ENCODE measurements at places on chromosomes 2 and 18.

DNA sequence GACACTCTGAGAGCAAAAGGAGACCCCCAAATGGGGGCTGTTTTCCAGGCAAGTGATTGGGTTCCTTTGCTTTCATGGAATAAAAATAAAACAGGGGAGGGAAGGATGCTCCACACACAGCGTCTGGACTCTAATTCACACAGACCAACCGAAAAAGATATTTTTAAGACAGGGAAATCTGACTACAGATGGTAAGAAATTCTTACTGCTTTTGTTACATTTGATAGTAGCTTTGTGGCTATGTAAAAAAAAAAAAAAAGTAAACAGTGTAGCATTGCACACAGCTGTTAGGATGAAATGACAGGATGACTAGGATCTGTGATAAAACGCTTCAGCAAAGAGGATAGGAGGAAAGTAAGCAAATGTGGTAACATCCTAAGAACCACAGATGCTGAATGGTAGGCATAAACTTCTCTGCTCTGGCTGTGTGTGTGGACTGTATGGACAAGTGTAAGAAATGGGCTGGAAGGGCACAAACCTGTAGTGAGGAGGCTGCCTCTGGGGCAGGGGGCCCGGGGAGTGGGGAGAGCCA is 207.6 kb downstream of the ANAPC1 start:
- no peak for DNase-seq

GRCh38 chr2:105857076-105857740 is 112.5 kb downstream of the NCK2 start:
- DNase-seq: no peak

DNA sequence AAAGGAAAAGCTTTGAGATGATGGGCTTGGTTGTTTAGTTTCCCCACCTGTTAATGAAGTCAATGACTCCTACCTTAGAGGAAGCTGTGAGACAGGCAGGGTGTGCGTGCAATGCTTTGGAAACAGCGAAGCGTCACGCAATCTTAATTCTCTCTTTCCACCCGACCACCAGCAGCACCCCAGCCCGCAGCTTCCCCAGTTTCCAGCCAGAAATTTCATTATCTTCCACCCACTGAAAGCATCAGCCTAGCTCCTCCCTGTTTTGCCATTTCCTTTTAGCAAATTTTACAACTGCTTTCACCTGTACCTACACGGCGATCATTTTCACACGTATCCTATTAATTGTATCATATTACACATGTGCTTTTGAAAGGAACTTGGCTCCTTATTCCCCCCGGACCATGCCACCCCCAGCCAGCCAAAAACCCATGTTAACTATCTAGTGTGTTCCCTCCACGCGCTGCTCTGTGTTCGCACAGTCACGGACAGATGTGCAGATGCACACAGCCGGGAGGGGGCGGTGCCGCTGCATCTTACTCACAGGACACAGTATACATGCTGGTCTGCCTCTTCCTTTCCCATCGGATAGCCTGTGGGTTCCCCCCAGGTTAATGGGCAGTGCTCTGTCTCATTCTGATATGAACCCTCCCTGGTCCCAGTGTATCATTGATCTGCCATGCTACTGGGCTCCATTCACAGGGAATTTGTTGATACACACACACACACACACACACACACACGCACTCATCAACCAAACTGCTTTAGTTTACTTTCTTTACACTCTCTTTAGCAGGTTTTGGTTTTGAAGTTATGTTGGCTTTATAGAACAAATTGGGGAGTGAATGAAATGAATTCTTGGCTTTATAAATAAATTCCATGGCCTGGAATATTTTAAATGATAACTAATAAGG is 22.4 kb downstream of the CYP27C1 start:
- DNase-seq: peak; percentile 43

GRCh38 chr2:50649626-50650402 is 382.1 kb downstream of the NRXN1 start:
- no peak for DNase-seq

- no peak for DNase-seq
Measured at GRCh38 chr2:190986221-190986953, 27.6 kb downstream of the STAT1 start.

DNA sequence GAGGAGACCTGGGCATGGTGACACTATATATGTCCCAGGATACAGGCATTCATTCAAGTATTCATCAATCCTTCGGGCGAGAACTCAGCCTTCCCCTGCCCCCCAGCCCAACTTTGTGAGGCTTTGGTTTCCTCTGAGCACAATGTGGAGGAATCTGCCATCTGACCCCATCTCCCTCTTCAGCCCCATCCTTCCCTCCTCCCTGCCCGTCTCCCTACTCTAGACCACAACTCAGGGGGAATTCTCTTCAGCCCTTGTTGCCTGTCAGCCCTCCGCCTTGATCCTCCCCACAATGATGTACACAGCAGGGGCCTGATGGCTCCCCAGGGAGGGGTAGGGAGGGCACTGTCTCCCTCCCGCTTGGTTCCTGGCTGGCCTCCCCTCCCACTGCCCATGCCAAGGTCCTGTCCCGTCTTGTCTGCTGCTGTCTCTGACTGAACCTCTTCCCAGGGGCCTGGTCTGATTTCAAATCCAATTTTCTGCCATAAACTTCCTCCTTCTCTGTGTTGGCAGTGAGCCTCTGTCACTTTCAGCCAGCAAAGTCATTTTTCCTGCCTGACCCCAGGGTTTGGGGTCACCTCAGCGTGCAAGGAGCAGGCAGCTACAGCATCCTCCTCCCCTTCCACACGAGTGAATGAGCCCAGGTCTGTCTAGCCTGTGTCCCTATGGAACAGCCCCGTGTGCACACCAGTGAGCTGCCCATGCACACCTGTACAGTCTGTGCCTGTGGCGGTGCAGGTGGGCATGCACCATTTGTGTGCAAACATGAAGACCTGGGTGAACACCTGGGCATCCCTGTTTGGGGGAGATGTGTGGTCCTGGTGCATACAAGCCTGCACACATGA is 197.3 kb downstream of the CELF4 start:
- no peak for DNase-seq

GRCh38 chr2:106658616-106659015 is 171.5 kb downstream of the CD8B2 start:
- DNase-seq: no peak

- DNase-seq: no peak
Measured at GRCh38 chr2:69615969-69616368, 27.6 kb downstream of the AAK1 start.

DNA sequence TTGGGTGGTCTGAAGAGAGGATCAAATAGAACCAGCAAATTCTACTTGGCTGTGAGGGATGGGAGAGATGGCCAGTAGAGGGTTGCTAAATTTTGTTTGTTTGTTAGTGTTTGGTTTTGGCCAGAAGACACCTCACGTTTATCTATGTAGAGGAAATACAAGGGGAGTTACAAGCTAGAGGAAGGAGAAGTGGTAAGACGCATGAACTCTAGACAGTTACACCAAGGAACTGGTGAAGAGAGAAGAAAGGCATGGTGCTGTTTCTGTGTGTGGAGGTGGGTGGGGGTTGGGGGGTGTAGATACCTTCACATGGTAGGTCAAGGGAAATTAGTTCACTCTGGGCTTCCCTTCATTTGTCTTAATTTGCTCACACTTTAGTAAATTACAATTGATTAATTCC is 25.6 kb downstream of the RASGRP3 start:
- no peak for DNase-seq

- no peak for DNase-seq
Measured at GRCh38 chr2:199743415-199744120, 107.4 kb downstream of the FTCDNL1 start.

GRCh38 chr2:144310889-144311608 is 208.9 kb downstream of the ZEB2 start:
- no peak for DNase-seq

DNA sequence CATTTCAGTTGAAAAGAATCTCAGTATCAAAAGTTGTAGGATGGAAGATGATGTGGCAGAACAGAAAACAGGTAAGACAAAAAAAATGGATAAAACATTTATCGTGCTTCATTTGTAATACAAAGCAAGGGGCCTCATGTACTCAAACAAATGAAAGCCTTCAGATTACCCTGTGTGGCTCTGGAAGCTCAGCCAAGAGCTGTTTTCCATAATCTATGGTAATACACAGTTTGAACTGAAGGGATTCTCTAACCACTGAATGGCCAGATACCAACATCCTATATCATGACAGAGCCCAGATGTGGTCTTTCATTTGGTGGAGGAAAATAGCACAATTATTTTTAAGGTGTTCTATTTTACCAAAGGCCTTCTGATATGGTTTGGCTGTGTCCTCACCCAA is 272.1 kb upstream of the RND3 start:
- DNase-seq: no peak

GRCh38 chr2:178732913-178733312 is 74.3 kb downstream of the TTN start:
- DNase-seq: no peak

DNA sequence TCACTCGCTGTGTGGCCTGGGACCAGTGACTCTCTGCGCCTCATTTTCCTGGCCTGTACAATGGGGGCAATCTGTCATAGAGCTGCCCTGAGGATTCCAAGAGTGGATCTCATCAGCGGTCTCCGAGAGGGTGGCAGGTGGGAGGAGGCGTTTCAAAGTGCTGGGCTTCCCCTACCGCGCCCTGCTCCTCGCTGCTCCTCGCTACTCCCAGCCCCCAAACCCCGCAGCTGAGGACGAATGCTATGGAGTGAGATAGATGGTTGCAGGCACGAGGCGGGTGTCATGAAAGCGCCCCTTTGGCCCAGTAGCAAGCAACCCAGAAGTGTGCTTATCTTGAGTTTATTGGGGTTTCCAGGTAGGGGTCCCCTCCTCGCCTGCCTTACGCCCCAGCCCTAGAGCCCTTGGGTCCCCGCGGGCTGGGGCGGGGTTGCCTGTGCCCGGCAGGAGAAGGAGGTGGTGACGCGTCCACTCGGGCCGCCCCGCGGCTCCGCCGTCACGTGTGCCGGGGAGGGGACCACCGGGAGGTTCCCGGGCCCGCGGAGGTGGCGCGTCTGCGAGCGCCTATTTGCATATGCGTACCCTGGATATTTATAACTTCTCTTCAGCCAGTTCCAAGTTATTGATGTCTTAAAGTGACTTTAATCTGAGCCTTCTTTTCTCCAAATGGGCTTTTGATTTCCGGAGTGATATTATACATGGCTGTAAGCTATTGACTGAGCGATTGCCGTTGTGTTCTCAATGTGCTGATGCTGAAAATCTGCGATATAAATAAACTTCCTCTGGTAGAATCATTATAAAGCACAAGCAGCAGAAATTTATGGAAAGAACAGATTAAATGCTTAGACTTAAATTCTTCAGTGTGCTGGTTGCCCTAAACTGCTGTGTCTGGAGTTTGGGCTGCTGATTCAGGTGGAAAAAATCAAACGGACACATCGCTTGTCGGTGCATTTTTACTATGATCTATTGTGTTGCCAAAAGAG is 263.7 kb downstream of the ATAD2B start:
- peak; percentile 36 for DNase-seq

DNA sequence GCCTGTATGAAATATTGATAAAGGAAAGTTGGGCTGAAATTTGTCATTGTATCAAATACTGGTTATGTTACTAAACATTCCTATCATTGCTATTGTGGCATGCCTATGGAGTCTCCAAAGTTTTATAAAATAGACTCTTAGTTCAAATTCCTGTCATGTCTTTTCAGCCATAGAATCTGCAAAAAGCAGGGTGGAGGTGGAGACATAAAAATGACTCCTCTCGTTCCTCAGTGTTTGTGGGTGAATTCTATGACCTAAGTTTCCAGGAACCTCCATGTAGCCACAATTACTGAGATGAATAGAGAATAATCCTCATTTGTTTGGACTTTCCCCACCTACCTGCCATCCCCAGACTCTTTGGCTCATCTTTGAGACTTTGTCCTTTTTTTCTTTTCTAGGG is 326.3 kb upstream of the ETAA1 start:
- DNase-seq: no peak

DNA sequence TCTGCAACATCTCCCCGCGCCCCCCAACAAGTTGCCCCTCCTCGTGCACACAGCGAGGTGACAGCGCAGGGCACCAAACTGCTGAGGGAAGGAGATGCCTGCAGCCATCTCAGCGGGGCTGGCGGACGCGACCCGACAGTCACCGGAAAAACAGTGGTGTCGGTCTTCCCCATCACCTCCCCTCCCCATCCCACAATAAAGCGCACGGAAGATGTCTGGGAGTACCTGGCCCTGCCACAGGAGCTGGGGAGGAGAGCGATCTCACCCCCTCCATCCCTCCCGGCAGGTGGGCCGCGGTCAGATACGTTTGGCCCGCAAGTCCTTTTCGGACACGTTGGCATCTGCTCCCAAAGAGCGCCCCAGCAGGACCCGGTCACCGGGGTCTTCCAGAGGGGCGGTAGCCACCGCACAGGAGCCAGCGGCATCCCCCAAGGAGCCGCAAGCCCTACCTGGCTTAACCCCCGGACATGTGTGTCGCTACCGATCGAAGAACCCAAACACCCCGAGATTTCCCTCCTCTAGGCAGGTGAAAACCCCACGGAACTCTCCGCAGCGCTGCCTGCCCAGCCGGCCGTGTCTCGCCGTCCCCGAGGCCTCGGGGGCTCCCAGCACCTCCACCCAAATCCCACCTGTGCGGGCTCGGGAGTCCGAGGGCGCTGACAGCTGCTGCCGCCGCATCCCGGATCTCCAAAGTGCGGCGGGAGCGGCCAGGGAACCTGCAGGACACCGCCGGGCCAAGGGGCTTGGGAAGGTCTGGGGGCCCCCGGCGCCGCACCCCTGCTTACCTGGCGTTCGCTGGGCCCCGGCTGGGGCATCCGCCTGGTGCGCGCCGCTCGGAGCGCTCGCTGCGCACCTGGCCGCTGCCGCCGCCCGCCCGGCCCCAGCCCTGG is 657 bp downstream of the ATP8B1 start:
- no peak for DNase-seq

- peak; percentile 51 for DNase-seq
Measured at GRCh38 chr2:72148837-72149555, 1.3 kb upstream of the CYP26B1 start.

- DNase-seq: no peak
Measured at GRCh38 chr2:180872255-180872654, 108.2 kb upstream of the UBE2E3 start.

DNA sequence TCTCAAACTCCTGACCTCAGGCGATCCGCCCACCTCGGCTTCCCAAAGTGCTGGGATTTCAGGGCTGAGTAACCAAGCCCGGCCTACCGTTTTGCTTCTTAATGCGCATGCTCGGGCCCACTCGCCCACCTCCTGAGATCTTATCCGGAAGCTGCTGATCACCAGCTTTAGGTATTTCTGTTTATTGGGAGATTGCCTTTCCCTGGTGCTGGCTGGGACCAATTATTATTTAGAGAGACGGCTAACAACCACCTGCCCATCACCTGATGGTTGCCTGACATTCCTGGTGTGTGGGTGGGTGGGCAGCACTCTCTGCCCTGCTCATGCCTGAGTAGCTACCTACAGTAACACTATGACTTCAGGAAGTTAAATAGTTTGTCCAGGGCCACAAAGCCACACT is 56.3 kb upstream of the ZNF532 start:
- no peak for DNase-seq

DNA sequence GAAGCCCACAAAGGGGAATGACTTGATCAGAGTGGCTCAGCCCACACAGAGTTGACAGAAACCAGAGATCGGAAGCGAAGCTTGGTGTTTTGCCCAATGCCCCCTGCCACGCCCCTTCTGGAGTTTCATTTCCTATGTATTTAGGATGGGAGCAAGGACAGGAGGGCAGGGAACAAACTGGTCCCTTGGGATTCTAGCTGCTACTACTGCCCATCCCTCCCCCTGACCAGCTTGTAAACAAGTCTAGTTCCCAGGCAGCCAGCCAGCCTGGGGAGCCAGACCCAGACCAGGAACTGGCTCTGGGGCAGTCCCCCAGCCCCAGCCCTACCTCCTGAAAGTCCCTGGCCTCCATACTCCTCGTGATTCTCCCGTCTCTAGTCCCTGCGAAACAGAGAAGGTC is 8.3 kb downstream of the WNT6 start:
- DNase-seq: no peak

Measured in adrenal gland (tissue), 19 donors.